ENCODE measurements at places on chromosomes 5 and 9. TPM values are rescaled to one million over a fixed set of nuclear protein-coding genes. Genes with fewer than 3 reads are reported as not detected.

GRCh38 chr9:133402689-133403088 is 15.1 kb downstream of the REXO4 start:
- H3K36me3 ChIP-seq: peaks cover 16% of the 10 kb centered on the region
- no peaks in the 10 kb centered on the region for H3K4me1 ChIP-seq
- H3K27me3 ChIP-seq: no peaks in the 10 kb centered on the region

DNA sequence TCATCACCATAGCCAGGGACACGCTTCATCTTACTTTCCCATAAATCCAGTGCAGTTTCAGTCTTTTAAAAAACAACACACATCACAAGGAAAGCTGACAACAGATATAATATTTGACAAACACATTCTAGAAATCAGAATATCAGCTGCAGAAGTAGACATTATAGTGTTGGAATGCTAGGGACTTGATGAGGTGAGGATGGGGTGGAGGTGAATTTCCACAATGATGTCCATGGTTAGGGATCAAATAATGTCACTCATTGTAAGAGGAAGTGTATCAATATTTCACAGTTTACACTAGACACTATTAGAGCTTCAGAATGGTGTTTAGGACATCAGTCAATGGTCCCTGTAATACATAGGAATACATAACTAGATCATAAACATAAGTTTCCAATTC is 7.0 kb downstream of the FST start:
- H3K27ac ChIP-seq: no peak overlapping the region
- H3K4me3 ChIP-seq: no peak overlapping the region

DNA sequence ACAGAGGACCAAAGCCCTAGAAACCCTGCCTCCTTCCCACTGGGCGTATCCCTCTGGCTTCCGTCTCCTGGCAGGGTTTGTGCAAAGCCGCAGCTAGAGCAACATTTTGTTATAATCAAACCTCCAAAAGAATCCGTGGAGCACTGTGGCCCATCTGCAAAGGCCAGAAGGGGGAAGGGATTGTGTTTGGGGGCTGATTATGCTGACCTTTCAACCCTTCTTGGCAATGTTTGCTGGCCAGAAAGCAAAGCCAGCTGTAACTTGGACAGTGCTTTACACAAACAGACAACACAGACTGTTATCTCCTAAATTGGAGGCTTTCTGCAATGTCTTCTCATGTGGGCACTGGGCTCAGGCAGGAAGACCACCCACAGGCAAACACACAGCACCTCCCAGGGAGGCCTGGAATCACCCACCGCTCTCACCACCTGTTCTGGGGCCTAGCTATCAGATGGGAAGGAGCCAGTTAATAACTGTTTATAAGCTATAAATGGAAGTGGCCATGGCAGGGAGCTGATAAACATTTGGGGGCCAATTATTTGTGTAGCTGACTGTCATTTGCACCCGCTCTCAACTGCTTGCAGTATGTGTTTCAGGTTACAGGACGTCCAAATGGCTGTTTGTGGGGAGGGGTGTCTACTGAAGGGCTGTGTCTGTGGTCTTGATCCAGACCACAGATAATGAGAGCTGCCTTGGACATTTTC is 121.6 kb upstream of the ERCC6L2 start:
- no peak overlapping the region for H3K4me3 ChIP-seq
- H3K36me3 ChIP-seq: no peaks in the 10 kb centered on the region
- no peak overlapping the region for H3K27ac ChIP-seq
- no peaks in the 10 kb centered on the region for H3K27me3 ChIP-seq

Gene ADGRV1
- total RNA-seq: 129 TPM

Gene LCN1
- not detected for total RNA-seq

Data from thyroid gland (tissue), 4 donors.